NCI-H1048 (cell line): ENCODE measurements at places on chromosomes 5 and 9.

GRCh38 chr5:54323495-54323894 lies 13.1 kb upstream of the ARL15 start:
- DNase-seq, result no peak

- no peak for DNase-seq
Observed at GRCh38 chr5:158640593-158640980, 459.1 kb downstream of the EBF1 start.

DNA sequence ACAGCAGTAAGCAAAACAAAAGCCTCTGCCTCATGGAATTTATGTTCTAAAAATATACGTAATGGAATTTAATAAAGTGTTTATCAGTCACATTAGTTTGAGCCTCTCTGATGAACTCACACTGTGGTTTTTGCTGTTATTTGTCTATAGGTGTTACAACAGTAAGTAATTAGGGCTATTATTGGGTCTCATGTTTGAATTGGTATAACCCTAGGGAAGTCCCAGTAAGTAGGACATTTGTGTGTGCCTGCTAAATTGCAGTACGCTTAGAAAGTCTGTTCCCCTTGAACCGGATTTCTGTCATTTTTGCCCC lies 197.6 kb downstream of the NR3C1 start:
- no peak for DNase-seq

DNA sequence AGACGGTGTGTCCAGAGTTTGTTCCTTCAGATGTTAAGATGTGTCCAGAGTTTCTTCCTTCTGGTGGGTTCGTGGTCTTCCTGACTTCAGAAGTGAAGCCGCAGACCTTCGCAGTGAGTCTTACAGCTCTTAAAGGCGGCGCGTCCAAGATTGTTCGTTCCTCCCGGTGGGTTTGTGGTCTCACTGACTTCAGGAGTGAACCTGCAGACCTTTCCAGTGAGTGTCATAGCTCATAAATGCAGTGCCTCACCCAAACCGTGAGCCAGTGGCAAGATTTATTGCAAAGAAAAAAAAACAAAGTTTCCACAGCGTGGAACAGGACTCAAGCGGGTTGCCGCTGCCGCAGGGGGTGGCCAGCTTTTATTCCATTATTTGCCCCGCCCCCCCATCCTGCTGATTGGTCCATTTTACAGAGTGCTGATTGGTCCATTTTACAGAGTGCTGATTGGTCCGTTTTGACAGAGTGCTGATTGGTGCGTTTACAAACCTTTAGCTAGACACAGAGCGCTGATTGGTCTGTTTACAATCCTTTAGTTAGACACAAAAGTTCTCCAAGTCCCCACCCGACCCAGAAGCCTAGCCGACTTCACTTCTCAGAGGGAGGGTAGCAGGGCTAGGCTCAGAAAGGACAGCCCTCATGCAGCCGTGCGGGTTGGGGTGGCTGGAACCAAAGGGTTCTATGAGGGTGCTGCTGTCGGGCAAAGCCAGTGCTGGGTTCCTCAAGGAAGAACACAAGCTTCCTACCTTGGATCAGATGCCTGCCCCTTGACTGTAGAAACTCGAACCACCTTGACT lies 9.1 kb upstream of the RNF130 start:
- DNase-seq, result no peak

- DNase-seq, result no peak
Observed at GRCh38 chr9:69295872-69296552, 29.0 kb upstream of the ENTREP1 start.

- no peak for DNase-seq
Observed at GRCh38 chr9:8101607-8102006, 302.0 kb upstream of the DMAC1 start.

DNA sequence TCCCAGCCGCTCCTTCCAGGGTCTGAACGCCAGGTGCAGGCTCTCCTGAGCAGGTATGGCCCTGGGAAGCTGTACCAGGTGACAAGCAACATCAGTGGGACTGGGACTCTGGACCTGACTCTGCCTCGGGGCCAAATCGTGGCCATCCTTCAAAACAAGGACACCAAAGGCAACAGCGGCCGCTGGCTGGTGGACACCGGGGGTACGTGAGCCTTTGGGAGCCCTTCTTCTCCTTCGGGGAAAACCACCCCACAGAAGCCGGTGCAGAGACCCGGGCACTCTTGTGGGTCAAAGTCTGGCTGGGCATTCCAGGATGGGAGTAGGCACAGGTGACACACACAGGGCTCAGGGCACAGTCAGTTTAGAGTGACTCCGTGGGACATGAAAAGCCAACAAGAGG lies 45.8 kb downstream of the ARHGEF37 start:
- DNase-seq, result no peak

GRCh38 chr5:166781737-166782136 lies 1509.7 kb upstream of the WWC1 start:
- no peak for DNase-seq

DNA sequence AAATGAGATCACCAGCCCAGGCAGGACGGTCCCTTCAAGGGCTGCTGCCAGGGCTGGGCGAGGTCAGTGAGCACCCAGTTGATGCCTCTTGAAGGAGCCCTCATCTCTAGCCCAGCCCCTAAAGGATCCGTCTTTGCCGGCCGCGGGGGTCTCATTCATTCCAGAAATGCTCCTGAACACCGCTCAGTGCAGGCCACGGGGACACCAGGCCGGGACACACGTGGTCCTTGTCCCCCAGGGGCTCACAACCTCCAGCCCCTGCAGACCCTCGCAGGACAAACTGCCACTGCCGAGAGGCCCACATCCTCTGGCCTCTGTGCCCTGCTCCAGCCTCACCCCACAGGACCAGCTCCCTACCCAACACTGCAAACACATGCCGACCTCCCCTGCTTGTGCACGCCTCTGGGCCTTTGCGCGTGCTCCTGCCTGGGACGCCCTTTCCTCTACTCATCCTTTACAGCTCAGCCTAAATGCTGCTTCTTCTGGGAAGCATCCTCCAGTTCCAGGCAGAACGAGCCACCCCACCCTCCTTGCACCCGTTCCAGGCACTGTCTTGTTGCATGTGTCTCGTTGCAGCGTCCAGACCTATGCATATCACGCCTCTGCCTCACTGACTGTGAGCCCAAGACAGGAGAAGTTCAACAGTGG lies 10.3 kb upstream of the LAMC3 start:
- no peak for DNase-seq

GRCh38 chr9:84556556-84556955 lies 113.0 kb upstream of the NTRK2 start:
- no peak for DNase-seq

DNA sequence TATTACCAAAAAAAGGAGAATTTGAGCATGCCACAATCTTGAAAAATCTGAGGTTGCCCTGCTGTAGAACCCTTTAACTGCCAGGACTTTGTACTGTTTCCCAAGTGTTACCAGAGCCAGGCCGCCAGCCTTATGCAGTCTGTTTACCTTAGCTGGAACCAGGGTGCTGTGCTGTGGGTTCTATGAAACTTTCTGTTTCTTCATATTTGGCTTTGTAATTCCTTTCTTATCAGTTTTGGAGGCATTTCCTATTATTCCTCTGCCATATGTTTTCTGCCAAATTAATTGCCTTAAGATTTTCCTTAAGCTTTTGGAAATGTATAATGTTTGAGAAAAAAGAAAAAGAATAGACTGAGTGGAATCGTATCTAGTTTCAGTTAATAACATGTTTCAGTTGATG lies 2.1 kb downstream of the S1PR3 start:
- DNase-seq, result no peak

DNA sequence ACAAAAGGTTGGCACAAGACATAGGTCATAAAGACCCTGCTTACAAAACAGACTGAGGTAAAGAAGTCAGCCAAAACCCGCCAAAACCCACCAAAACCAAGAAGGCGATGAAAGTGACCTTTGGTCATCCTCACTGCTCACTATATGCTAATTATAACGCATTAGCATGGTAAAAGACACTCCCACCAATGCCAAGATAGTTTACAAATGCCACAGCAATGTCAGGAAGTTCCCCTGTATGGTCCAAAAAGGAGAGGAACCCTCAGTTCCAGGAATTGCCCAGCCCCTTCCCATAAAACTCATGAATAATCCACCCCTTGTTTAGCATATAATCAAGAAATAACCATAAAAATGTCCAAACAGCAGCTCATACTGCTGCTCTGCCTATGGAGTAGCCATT lies 27.7 kb downstream of the MLLT3 start:
- no peak for DNase-seq

GRCh38 chr5:28954074-28954473 lies 1915.7 kb upstream of the CDH9 start:
- DNase-seq, result no peak

DNA sequence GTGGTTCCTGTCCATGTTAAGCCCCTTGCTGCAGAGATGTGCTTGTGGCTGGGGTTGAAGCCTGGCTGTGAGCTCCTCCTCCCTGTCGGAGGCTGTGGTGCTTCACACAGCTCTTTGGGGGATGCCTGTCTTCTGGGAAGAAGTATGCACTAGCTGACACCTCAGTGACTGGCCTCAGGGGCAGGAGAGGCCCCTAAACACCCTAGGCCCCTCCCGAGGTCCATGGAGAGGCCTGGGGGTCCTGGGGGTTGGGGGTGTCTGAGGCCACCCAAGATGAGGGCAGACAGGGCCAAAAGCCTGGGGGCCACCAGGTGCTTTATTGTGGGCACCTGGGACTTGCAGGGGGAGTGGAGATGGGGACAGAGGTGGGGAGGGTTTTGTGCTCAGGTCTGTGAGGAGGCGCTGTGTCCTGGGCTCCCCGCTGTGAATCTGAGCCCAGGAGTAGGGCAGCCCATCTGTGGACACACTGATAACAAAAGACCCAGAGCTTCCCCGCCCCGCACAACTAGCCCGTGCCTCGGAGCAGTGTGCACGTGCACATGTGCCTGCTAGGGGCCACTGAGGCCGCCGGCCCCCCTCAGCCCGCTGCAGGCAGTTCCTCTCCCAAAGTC lies 92.0 kb downstream of the PHF2 start:
- DNase-seq, result no peak

DNA sequence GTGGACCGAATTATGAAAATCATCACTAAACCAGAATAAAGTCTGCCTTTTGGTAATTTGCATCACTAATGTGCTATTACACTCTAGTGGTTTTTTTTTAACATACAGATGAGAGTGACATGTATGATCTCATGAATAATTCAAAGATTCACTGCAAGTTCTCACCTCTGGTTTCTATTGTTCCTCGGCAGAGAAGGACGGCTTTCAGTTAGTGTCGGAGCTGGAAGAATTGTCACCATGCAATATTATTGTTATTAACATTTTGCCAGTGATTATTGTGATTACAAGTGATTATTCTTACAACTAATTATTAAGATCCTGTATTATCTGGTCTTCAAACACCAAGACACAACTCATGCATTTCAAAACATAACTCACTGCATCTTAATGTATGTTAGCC lies 366.6 kb upstream of the RPS23 start:
- DNase-seq, result peak; percentile 47

DNA sequence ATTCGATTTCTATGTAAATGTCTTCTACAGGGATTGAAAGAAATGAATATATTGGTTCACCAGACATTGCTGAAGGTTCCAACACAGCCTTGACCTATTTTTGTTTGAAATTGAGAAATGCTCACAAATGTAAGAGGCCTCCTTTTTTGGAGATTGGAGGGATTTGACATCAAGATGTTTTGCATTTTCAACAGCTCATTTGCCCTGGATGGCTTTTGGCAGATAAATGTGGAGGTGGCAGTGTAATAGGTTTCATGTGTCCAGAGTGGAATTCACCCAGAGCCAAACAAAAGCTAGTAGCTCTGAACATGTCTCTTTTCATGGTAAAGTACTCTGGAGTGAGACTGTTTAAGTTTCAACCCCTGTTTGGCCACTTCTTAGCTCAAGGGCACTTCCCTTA lies 77.3 kb downstream of the PALM2AKAP2 start:
- no peak for DNase-seq

- DNase-seq, result no peak
Observed at GRCh38 chr5:151005187-151005949, 15.0 kb upstream of the GPX3 start.

DNA sequence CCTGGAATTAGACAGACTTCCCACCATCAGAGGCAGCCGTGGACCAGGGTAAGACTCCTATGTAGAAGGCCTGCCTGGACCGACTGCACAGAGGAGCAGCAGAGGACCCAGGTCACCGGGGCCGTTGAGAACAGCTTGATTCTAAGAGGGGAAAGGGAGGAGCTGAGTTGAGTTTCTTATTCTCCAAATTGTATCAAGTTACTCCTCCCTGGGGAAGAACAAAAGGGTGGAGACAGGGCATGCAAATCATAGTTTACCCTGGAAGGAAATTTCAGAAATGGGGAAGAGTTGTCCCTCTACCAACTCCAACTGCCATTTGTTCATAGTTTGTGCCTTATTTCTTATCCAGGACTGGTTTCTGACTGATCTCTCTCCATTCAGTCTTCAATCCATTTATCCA lies 20.9 kb upstream of the SLC31A2 start:
- no peak for DNase-seq

DNA sequence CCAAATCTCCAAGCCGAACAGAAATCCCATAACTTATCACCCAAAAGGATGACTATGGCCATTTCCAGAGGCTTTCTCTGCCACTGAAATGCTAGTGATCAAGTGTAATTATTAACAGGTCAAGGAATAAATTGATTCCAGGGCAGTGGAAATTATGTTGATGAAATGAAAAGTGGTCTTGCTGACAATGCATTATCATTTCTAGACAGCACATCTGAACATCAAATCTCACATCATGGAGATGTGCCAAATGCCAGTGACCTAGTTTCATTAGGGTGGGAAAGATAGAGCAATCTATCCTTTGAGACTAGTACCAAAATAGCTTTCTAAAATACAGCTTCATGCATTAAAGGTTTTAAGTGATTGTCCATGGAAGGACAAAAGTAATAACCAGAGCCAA lies 86.1 kb downstream of the AUH start:
- no peak for DNase-seq

DNA sequence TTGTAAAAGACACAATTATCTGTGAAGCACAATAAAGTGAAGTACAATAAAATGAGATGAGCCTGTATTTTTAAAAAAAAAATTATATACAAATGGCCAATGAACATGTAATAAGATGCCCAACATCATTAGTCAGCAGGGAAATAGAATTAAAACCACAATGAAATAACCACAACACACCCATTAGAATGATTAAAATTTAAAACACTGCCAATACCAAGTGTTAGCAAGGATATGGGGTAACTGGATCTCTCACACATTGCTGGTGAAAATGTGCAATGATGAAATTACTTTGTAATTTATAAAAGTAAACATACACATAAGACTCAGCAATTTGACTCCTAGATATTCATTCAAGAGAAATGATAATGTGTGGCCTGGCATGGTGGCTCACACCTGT lies 62.8 kb downstream of the SHOC1 start:
- no peak for DNase-seq

GRCh38 chr5:13640270-13640669 lies 304.2 kb downstream of the DNAH5 start:
- DNase-seq, result no peak

DNA sequence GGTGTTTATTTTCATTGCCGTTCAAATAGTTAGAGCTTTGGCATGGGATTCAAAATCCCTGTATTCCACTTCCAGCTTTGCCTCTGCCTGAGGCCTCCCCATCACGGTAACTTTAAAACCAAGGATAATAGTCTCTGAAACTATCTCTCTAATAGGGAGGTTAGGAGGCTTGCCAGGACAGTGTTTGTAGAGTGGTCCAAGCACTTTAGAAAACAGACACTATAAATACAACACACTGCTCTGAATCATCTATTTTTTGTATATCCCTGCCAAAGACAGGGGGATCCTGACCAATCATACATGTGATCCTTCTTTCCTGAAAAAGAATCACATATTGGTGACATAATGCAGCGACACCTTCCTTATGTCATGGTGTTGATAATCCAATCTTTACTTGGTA lies 326.8 kb downstream of the BNC2 start:
- no peak for DNase-seq

GRCh38 chr9:5608298-5609225 lies 20.3 kb upstream of the RIC1 start:
- no peak for DNase-seq

GRCh38 chr9:83708515-83709158 lies 879 bp upstream of the UBQLN1 start:
- no peak for DNase-seq
